Endothelial cell (in vitro differentiated cells): ENCODE measurements at places on chromosomes 1 and 21.

DNA sequence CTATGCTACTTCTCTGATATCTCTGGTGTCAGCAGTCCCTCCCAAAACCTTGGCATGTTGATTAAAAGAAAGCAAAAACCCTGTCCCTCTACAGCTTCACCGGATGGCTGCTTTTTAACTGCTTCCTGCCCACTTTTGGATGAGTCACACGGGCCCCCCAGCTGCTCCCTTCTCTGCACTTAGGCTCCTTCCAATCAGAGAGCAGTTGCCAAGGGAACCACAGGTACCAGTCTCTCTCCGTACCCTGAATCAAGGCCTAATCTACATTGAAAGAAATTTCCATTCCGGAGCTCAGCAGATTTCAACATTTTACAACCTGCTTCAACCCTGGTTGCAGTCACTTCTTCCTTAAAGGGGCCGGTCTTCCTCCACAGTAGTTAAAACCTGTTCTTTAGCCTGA, 70.6 kb upstream of the GJB5 start:
- DNase-seq = no peak

DNA sequence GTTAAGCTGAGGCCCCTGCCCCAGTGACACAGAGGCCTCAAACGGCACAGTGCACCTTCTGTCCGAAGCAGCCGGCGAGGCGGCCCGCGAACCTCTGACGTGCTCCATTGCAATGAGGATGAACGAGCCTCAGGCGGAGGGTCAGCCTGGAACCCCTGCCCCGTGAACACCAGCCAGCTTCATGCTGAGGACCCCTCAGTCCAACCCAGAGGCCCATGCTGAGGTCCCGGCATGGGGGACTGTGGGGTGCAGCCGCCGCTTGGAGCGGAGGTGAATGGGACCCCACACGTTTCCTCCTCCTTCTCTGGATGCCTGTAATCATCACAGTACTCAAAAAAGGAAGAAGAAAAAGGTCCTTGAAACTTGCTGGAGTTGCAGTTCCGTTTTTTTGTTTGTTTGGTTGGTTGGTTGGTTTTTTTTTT, 62.1 kb downstream of the PRKCZ start:
- no peak for DNase-seq

DNA sequence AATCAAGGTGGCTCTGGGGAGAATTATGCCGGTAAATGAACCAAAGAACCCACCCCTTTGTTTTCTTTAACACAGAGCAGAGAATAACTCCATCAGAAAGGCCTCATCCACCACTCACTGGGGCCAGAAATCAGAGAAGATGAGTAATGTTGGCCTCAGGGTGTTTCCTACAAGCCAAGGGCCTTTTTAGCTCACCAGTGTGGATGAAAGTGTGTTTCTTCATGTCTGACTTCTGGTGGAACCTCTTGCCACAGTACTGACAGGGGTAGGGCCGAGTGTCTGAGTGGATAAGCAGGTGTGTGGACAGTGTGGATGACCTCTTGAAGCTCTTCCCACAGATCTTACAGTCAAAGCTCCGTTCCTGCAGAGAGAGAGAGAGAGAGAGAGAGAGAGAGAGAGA, 8.3 kb downstream of the GFI1 start:
- DNase-seq = no peak

GRCh38 chr1:24373044-24373443, 40.5 kb downstream of the STPG1 start:
- DNase-seq = no peak
